GM12892 (cell line): ENCODE measurements at places on chromosomes 7 and 10.

GRCh38 chr10:86263907-86264306 is 102.7 kb downstream of the GRID1 start:
- DNase-seq: no peak

DNA sequence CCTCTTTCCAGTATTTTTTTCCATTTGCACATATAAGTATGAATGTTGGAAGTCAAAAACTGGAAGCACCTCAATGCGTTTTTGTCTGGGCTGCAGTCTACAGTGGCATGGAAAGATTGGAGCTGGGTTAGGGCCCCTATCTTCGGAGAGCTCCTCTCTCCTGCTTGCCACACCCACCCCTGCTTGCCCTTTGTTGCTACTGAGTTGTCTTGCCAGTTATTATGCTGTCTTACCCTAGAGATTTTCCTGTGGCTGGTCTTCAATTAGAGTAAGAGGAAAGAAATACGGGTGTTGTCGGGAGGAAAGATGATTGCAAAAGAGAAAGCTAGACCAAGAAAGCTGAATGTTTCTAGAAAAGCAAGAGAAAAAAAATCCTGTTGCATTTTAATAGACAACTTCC is 228.9 kb upstream of the CELF2 start:
- DNase-seq: no peak

DNA sequence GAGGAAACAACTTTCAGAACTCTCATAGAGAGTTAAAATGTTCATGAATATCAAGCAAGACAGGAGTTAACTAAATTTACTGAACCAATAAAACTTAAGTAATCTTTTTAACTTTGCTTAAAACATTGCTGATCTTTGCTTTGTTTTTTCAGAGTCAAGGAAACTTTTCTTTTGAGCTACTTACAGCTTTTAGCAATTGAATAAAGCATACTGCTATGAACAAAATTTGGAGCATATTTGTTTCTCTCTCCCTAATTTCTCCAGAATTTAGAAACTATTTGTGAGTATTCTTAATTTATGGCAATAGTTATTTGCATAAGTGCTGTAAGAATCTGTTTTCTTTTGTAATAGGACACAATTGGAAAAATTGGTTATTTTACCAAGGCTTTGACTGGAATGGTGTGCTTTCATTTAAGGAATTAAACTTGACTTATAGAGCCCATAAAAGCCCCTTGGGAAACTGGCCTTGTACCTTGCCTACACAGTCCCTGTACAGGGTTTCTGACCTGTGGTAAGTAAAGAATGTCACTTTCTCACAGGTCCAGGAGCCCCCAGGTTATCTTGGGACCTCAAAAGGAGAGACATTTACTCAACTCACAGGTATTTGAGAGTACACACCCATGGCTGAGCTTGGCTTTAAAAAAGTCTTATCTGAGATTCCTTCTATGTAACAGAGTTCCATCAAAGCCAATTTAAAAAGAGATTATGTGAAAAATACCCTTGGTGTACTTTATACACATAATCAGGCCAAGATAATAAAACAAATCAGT is 23.3 kb upstream of the KIAA1549 start:
- no peak for DNase-seq

DNA sequence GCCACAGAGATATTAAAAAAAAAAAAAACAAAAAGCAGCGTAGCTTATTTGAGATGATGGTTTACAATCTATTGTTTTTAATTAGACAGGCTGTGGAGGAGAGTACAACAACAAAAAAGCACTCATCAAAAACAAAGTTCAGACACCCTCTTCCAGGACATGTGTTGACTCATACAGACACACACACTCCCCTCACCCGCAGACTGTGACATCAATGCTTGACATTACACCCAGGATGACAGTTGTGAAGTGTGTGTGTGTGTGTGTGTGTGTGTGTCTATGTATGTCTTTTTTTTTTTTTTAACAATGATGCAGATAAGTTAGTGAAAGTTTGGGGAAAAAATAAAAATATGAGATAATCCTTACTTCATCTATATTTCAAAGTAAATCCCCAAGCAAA is 303.6 kb downstream of the GPAM start:
- DNase-seq: no peak

DNA sequence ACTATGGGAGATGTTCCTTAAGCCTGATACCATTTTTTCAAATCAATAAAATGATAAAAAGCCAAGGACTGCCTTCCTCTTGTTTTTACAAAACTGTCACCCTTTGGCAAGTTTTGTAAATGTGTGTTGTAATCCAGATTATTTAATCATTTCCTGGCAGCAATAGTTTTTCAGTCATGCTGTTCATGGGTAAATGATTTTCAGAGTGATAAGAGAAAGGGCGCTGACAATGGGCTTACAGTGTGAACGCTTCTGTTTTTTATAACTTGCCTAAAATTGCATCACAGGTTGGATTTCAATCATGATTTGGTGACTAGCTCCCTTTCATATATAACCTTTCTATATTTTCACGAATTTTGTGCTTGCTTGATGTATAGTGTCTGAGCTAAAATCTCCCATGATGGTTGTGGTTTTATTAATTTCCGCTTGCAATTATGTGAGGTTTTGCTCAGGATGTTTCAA is 19.0 kb upstream of the DMBT1 start:
- no peak for DNase-seq

DNA sequence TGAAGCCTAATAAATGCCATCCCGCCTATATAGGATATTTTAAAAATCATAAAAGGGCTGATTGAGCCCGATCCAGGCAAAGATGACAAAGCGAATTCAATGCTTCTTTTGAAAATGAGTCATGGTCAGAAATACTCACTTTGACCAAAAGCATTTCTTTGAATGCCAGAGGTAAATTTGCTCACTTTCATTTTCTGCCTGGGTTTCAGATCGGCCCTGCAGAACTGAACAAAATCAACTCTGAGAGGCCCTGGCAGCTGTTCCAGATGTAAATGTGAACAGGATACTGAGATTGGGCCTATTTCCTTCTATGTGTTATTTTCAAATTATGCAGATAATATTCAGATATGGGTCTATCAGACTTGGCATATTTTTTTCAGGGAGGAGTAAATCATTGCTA is 114.8 kb upstream of the ARID5B start:
- DNase-seq: peak; percentile 13

GRCh38 chr10:72146071-72146470 is 57.7 kb upstream of the SPOCK2 start:
- no peak for DNase-seq
